ENCODE measurements at places on chromosomes 5 and 9.

DNA sequence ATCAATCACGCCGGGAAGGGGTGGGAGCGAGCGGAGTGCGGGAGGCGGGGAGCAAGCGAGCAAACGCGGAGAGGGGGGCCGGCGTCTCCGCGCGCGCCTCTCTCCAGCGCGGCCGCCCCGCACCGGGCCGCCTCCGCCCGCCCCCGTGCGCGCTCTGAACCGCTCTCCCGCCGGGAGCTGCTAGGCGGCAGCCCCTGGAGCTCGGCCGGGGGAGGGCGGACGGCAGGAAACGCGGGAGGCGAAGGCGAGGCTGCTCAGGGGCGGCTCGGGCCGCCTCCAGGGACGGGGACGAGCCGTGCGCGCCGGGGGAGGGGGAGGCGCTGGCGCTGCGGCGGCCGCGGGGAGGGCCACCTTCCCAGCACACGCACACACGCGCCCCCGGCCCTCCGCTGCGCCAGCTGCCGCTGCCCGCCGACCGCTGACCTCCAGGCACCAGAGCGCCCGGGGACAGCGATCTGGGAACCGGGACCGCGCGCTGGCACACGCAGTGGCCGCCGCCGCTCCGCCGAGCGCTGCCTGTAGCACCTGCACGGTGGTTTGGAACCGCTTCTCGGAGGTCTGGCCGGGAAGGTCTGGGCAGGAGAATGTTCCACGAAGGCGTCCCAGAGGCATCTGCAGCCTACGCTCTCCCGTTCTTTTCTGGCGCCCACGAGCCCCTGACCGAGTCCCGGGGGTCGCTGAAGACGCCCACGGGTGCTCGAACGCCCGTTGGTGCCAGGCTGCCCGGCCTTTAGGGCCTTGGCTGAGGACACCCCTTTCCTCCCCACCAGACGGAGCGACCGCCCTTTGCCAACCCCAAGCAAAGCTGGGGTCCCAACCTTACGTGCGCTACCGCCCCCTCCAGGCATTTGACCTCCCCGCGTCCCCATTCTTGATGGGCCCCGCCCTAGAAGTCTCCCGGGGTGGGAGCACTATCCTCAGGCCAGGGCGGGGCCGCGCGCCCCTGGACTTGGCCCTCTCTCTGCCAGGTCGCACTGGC lies at the start of gene GABBR2:
Gene GABBR2, minus strand, starts transcription at position 3 of the 979 bp plus-strand sequence. CDS start 198 bp downstream, outside the sequence.
- DNase-seq: no peak

DNA sequence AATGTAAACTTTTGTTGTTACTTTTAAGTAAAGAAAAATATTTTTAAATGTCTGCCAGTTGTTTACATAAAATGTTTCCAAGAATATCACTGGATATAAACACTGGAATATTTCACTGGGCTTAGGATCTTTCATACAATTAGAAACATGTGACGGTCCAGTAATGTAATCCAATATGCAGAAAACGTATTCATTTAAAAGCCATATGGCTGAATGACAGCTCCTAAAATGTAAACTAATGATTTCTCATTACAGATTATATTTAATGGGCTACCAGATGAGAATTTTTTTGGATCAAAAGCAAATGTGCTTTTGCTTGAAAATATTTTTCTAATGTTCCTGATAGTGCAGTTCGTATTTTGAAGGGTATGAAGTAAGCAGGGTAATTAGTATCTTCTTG lies 124.3 kb downstream of the TTC39B start:
- DNase-seq: no peak

DNA sequence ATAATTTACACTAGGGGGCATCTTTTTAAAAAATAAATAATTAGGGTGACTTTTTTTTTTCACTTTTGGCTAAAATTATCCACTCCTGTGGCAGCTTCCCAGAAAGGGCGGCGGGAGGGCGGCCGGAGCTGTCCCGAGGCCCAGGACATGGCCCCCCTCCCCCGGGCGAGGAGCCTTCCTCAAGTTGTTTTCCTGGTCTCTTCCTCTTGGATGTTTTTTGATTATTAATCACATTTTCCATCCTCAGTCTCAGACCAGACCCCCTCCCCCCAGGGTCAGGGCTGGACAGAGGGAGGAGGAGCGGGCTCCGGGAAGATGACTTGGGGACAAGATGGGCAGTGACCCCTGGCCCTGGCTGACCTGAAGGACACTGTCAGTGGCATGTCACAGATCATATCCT lies 4.7 kb upstream of the CNTFR start:
- DNase-seq: no peak

DNA sequence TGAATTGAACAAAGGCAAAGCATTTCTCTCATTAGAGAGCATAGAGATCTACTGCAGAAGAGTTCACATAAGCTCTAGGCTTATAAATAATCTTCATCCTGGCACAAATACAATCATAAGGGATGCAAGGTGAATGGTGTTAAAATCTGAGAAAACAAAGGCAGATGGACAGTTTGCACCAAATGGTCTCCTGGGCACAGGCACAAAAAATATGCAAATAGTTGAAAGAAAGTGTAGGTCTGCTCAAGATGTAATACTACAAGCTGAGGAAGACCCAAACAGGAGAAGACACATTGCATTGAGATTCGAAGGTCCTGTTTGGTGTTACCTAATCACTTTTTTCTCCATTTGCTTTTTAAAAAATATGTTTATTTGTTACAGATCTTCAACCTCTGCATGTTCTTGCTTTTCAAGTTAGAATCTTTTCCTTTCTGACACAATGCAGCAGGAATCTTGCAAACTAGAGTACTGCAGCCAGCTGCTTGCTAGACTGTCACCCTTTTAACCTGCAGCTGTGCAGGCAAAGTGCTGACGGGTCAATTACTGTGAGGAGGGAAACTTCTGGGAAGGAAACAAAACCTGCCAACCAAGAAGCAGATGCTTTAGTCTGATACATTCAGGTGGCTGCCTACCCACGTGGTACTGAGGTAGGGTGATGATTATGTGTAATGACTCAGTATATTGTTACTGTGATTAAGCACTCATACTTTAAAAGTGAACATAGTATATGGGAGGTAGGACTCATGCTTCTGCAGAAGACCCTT lies 1048.6 kb upstream of the SEMA6A start:
- no peak for DNase-seq

DNA sequence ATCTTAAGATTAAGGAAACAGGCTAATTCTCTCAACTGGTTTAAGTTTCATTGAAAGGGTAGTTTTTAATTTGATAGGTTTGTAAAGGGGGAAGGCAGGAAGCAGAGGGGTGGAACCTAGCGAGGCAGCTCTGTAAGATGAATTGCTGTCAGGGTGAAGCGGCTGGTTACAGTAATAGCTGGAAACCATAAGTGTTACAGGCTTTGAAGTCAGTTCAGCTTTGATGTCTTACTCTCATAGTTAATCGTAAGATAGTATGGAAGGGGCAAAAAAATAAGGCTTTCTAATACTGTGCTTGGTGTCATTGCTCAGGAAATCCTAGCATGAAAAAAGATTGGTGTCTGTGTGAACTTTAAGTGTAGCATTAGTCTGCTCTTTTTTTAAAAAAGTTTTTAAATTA lies 20.3 kb downstream of the POU5F2 start:
- DNase-seq: no peak

DNA sequence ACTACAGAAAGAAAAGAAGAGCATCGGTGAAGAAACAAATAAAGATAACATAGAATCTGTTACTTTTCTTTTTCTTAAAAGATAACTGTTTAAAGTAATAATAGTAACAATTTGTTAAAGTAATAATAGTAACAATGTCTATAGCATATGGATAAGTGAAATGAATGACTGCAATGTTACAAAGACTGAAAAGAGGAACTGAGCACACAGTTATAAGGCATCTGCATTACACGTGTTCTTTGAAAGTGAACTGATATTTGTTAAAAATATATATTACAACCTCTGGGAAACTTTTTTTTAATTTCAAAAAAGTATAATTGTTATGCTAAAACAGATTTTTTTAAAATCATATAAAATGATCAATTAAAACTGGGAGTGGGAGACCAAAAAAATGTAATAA lies 88.4 kb upstream of the FST start:
- no peak for DNase-seq

DNA sequence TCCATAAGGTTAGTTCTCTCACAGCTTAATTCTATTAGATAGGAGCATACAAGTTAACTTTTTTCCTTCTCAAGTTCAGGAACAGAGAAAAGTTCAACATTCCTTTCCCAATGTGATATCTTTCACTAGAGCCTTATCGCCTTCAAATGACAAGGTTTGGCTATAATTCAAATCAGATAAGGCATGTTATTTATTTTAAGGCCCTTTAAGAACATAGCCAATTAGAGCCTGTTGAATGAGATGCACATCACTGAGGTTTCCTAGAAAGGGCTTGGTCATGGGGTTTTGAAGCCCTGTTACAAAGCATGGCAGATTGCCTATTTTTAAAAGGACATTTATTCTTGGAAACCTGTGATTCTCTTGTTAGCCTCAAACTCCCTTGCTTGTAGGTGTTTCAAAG lies 123.4 kb downstream of the BASP1 start:
- DNase-seq: no peak

DNA sequence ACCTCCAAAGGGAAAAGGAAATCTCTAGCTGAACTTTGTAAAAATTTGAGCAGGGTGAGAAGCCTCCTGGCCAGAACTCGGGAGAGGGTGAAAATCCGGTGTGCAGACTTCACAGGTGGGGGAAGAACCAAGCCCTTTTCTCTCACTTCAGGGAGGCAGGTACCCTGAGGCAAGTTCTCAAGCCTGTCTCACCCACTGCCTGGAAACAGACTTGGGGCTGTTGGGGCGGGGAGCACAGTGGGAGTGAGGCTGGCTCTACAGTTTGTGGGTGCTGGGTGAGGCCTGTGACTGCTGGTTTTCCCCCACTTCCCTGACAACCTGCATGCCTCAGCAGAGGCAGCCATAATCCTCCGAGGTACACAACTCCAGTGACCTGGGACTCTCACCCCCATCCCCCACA lies 187.1 kb downstream of the KIF4B start:
- DNase-seq: no peak

DNA sequence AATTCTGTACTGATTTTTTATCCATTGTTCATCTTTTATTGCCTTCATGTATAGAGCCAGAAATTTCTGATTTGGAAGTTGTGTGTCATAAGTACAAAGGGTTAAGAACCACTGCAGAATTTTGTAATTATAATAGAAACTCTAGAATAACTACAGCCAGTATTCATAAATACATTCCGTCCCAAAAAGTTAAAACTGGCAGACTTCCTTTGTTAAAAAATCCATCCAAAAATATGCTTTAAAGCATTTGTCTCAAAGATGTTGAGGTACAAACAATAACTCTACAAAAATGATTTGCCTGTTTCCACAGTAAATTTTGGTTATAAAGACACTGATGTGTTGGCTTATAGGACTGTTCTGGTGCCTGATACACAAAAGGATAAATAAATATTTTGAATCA lies 436.6 kb downstream of the DTWD2 start:
- DNase-seq: no peak

GRCh38 chr5:96075579-96076289 lies 114.1 kb upstream of the ELL2 start:
- DNase-seq: no peak

- no peak for DNase-seq
These were observed 8.9 kb downstream of the ZER1 start for GRCh38 chr9:128762671-128763449.

- no peak for DNase-seq
These were observed 197.9 kb upstream of the ADAMTS16 start for GRCh38 chr5:4941957-4942830.

GRCh38 chr5:103021314-103021713 lies 98.6 kb downstream of the GIN1 start:
- no peak for DNase-seq

- no peak for DNase-seq
These were observed 129.0 kb downstream of the APBA1 start for GRCh38 chr9:69542942-69543704.

GRCh38 chr5:95884017-95884325 lies 61.4 kb upstream of the GLRX start:
- DNase-seq: no peak

GRCh38 chr9:131240047-131240921 lies 36.0 kb downstream of the FAM78A start:
- no peak for DNase-seq

DNA sequence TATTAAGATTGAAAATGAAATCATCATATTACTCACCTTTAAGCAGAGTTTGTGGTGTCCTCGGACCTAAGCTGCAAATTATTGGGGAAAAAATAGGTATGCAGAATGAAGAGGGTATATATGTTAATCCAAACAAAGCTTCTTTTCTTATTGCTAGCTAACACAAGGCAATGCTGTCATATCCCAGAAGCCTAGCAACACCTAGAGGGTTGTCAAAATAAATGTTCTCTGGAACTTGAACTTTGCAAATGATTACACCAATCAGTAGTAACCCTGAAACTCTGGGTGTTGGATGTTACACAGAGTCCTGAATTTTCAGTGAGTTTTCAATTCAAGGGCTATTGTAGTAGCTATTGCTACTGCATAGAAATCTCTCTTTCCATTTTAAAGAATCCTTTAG lies at the start of gene C6:
Gene C6, minus strand, starts transcription at position 193 of the 400 bp plus-strand sequence. CDS start 10,302 bp downstream, outside the sequence.
- DNase-seq: no peak

- DNase-seq: no peak
These were observed 92.3 kb downstream of the LMX1B start for GRCh38 chr9:126705767-126706697.

DNA sequence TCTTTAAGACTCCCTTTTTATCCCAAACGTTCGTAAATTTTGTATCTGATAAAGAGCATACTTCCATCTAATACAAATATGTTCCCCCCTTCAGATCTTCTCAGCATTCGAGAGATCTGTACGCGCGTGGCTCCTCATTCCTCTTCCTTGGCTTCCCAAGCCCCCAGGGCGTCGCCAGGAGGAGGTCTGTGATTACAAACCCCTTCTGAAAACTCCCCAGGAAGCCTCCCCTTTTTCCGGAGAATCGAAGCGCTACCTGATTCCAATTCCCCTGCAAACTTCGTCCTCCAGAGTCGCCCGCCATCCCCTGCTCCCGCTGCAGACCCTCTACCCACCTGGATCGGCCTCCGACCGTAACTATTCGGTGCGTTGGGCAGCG lies 19.9 kb downstream of the CDKN2A start:
- no peak for DNase-seq

DNA sequence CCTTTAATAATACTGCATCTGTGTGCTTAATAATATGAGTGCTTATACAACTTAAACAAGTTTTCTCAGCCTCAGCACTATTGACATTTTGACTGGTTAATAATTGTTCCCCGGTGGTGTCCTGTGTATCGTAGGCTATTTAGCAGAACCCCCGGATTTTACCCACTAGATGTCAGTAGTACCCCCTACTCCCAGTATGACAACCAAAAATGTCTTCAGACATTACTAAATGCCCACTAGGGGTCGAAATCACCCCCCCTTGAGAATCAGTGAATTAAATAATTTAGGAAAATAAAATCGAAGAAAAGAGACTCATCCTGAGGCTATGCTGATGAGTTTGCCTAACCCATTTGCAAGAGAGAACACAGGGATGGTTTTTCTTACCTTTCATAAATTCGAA lies 166.3 kb downstream of the ATP10B start:
- no peak for DNase-seq

DNA sequence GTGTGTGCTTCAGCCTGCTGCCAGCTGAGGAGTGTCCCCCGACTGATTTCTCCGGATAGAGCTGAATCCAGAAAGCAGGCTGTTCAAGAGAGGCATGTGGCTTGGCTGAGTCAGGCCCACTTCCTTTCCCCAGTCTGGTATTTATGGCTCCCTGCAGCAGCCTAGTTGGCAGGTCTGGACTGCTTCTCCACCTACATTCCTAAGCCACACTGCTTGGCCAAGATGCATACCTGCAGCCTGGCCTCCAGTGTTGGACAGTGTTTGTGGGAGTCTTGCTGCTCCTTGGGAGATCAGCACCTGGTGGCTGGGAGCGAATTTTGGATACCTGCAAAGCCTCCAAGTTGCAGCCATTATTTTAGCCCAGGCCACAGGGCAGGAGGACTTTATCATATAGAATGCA lies 670.8 kb downstream of the ACTL7B start:
- DNase-seq: no peak
